Stimulated activated CD8-positive, alpha-beta memory T cell treated with anti-CD3 and anti-CD28 coated beads, Interleukin-7, amount 100 ng/mL, for 1 hour (primary cell): ENCODE measurements at places on chromosomes 6 and 20.

DNA sequence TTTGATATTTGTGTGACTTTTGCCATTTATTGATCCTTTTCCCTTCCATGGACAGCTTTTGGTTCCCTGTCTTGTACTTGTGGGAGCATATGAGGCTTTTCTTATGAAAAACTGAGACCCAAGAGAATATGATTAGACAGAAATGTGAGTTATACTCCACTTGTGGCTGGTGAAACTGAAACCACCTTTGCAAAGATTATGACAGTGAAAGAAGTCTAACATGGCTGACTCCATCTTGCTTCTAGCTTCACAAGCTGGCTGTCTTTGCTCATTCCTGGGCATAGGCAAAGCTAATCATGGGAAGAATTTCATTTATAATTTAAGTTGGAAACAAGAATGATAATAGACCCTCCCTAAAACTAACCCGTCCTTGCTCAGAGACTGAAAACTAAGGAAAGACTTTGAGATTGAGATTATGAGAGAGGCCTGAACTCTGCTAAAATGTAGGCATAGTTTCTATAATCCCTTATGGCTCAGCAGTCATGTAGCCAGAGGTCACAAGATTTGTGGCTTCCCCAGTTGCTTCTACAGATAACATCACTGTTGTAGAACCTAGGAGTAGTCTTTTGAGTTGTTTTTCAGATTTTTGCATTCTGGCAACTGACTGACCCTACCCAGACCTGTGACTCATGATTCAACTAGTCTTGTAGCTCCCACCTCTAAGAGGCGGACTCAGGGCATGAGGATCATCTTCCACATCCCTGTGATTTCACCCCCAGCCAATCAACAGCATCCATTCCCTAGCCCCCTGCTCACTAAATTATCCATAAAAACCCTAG lies 50.9 kb upstream of the CD2AP start:
- no peak for DNase-seq

GRCh38 chr20:24497851-24498250 lies 28.4 kb downstream of the SYNDIG1 start:
- no peak for DNase-seq

- DNase-seq: no peak
These were observed 226.1 kb upstream of the RREB1 start for GRCh38 chr6:6881438-6882225.

DNA sequence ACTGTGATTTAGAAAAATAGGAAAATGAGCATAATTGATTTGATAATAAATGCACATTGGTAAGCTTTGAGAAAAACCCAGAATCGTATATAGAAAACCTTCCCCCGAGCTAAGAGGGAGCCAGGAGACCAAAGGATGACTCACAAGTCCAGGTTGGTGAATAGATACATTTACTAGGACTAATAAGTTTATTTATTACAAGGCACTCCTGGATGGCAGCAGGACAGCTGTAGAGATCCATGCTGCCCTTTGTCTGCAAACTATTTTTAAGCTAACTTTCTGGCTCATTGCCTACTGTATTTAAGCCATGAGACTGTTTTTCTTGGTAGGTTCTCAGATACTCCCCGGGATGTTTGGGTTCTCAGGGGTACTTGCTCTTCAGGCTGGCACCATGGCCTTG lies 13.4 kb downstream of the CASP8AP2 start:
- no peak for DNase-seq

- DNase-seq: no peak
These were observed 704.2 kb upstream of the MAP3K7 start for GRCh38 chr6:91291071-91291470.

DNA sequence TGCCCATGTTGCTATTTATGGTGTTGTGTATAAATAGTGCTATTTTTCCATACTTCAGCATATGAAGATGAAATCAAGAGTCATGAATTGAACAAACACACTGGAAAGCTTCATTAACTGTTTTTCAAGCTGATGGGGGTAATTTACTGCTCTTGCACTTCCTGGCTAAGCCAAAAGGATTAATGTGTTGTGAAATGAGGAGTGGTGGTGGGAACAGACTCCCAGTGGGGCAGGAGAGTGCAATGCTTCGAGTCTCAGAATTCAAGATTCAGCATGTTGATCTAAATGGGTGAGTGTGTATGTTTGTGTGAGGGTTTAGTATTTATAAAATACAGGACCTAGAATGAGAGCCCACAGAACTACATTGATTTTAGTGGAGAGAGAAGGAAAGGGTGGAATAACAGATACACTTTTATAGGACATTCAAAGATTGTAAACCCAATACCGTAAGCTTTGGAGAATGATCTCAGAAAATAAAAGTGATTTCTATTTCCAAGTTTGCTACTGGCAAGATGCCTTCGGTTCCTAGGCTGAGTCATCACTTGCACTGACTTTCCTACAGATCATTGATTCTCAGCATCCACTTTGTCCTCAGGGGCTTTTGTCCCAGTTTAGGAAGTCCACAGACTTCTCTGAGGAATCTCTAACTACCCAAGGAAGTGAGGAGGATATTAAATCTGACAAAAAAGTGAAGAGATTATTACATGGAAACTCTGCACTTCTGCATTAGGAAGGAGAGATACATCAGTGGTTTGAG lies 303.6 kb downstream of the TRDN start:
- DNase-seq: no peak

GRCh38 chr6:76052314-76052713 lies 20.1 kb downstream of the IMPG1 start:
- DNase-seq: no peak

DNA sequence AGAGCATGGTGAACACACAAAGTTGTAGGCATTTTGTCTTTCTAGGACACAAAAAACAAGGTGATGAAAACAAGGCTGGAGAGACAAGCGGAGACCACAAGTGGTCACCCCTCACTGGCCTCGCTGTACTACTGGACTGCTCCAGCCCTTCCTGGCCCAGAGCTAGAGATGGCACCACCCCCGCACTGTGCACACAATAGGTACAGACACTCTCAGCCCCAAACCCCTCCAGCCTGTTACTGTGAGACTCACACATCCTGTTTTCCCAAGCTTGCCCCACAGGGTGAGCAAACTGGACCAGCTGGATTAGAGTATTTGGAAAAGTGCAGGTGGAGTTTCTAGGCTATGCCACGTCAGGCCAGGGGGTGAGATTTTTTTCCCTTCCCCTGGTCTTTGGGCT lies 8.4 kb upstream of the ZSWIM1 start:
- no peak for DNase-seq

GRCh38 chr6:53983301-53983700 lies 127.9 kb upstream of the MLIP start:
- no peak for DNase-seq

DNA sequence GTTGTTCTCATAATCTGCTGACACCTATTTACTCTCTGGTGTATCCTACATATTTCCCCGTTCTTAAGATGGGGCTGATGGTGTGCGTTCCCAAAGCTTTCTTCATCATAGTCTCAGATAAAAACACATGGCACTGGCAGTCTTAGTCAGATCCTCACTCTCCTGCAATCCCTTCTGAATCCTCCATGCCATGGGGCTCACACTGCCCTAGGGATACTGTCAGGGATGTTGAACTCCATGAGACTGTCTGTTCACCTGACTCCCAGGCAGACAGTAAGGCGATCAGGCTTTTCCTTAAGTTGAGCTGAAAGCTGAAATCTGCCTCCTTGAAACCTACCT lies 76.0 kb downstream of the SLX4IP start:
- no peak for DNase-seq

DNA sequence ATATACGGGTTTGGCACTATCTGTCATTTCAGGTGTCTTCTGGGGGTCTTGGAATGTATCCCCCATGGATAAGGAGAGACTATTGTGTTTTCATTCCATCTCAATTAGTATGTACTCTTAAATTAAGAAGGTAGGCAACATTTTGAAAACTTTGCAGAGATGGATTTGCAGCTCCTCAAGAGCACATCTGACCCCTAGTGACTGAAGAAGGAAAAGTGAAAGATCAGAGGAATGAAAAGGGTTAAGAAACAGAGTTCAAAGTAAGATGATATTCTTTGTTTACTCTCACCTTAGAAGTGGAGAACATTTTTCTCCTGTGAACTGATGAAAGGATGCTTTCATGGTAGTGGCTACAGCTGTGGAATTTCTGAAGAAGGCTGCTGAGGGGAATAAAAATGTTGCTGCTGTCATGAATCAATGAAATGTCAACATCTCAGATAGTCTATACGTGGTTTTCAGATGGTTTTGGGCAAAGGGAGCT lies 41.5 kb downstream of the SH3BGRL2 start:
- DNase-seq: no peak
